H54 (cell line): ENCODE measurements at places on chromosomes 6 and 20.

DNA sequence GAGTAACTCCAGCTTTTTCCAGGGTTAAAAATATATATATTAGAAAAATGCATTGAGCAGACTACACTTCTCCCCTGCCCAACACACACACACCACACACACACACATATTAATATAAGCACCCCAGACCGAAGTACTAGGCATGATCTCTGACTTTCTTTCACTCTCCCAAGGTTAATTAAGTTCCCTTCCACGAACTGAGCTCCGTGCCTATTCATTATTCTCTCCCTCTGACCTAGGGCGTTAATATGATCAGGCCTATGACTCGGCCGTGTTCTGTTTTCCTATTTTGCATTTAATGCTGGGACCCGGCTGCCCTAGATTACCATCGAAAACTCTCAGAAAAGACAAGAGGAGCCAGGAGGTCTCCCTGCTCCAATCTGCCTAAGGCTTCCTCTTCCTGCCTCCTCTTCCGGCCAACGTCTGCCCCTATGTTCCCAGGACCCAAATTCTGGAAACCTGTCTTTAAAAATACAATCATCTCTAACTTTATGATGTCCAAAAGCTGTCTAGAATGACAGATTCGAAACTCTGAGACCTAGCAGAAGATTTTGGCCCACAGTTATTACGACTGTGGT, 6.1 kb upstream of the POU3F2 start:
- DNase-seq = no peak

DNA sequence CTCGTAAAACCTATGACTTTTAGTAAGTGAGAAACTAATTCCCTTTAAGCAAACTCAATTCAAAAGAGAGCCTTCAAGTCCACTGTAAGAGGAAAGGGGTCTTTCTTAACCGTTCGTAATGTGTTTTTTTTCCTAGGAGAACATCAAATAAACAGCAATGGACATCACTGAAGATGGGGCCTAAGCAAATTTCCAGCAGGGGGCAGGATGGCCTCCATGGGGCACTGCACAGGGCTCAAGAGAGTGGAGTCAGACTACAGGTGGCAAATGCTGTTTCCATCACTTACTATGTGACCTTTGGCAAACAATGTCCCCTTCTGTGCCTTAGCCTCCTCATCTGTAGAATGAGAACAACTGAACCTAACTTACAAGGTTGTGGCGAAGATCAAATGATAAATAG, 88.7 kb downstream of the ARHGAP18 start:
- DNase-seq = no peak

- DNase-seq = no peak
Observed at GRCh38 chr6:25476126-25476525, 175.9 kb upstream of the SCGN start.

GRCh38 chr20:3311623-3312022, 72.6 kb upstream of the SLC4A11 start:
- no peak for DNase-seq

- DNase-seq = no peak
Observed at GRCh38 chr6:157263146-157263545, 60.2 kb downstream of the TMEM242 start.

GRCh38 chr6:81553216-81553615, 199.3 kb downstream of the TENT5A start:
- DNase-seq = no peak

DNA sequence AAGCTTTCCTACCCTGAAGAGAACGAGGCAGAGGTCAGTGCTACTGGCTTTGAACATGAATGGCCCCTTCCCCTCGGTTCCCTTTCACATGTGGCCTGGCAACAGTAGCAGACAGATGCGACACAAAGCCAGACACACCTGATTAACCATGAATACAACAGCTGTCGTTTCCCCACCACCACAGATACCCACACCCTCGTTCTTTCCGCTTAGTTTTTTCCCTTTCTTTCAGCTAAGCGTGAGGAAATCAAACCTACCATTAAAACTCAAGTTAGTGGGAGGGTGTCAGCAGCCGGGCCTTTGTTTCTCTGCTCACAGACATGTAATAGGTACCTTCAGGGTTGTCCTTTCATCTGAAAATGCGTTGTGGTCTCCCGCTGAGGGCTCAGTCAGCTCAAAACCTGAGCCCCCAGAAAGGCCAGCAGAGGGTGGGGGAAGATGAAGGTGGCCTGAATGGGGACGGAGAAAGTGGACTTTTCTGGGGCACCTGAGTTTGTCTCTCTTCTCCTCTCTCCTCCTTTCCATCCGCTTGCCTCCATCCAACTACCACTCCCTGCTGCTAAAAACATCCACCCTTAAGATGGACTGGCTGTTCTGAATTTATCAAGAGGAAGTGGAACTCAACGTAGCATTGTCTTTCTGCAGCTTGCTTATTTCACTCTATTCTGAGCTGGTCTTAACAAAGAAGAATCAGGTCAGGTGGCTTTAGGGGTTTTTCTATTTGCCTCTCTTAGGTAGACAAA, 516.6 kb upstream of the JARID2 start:
- no peak for DNase-seq

DNA sequence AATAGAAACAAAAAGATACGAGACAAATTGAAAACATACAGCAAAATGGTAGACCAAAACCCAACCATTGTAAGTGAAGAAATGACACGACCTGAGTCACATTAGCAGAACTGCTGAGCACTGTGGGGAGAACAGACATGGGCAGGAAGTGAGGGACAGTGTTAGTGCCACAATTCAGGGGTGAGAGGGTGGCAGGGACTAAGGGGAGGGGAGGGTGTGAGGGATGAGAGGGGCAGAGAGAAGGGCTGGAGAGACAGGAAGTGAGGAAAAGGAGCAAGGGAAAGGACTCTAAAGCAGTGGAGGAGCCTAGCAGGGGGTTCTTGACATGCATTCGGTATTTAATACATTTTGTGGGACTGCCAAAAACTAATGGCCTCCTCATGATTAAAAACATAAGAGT, 45.0 kb upstream of the TRIM26 start:
- DNase-seq = no peak

- DNase-seq = no peak
Observed at GRCh38 chr20:63959699-63960075, 3.5 kb upstream of the UCKL1 start.

DNA sequence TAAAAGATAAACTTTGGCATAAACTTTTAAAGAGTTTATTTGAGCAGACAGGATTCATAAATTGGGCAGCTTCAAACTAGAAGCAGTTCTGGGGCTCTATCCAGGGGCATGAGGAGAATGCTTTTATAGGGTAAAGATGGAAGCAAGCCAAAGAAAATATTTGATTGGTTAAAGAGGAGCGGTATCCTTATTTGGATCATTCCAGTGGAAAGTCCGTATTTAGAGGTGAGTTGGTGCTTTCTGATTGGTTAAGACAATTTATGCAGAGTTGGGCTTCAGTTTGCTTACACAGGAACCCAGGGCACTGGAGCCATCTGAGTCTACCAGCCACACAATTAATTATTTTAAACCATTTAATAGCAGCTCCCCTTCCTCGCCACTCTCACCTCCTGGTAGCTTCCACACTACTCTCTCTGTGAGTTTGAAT, 37.9 kb upstream of the RNF217 start:
- no peak for DNase-seq

DNA sequence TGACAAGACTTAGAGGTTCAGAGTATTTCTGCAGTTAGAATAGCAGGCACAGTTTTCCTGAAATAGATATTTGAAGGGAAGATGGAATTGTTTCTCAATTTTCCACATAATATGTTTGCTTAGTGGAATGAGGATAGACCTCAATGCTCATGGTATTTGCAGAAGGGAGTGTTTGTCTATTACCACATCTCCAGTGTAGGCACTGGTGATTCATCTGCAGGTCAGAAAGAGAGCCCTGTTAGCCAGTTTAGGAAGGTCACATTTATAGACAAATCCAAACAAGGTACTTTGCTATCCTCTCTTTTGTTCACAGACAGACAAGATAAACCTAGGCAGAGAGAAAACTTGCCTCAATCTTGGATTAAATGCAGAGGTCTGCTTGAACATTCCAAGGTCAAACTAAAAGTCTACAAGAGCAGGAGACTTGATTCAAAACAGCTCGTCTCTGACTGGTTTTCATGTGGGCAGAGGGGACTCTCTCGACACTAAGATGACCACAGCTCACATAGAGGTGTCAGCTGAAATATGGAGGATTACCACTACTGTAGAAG, 22.8 kb downstream of the ISM1 start:
- DNase-seq = no peak

DNA sequence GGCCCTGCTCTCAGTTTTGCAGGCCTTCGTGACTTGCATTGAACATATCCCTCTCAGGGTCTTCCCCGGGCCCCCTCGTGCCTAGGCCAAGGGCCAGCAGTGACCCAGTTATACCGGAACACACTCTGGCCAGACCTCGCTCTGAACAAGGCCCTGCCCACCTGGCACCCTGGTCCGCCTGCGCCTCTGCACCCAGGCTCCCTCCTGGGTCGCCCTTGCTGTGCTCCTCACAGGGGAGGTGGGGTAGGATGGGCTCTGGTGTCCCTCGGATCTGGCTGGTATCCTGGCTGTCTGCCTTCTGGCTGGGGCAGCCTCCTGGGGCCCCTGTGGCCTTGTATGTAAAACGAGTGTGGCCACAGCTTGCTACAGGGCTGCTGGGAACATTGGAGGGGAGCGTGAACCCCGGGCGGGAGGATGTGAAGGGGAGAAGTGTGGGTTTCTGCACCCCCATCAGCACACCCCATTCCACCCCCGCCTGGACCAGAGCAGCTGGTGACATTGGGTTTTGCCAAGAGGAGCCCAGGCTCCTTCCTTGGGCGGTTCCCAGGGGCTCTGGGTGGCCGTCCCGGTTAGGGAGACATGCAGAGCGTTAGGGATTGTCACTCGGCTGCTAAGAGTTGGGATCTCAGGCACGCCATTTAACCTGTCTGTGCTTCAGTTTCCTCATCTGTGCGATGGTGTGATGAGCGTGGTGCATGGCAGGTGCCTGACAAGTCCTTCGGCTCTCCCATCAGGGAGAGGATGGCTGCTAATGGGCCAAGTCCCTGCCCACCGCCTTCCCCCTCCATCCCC, 17.5 kb downstream of the SRC start:
- DNase-seq = no peak

GRCh38 chr20:1414982-1415381, 22.1 kb upstream of the FKBP1A start:
- DNase-seq = no peak

- DNase-seq = no peak
Observed at GRCh38 chr6:1815827-1816452, 206.2 kb downstream of the FOXC1 start.

DNA sequence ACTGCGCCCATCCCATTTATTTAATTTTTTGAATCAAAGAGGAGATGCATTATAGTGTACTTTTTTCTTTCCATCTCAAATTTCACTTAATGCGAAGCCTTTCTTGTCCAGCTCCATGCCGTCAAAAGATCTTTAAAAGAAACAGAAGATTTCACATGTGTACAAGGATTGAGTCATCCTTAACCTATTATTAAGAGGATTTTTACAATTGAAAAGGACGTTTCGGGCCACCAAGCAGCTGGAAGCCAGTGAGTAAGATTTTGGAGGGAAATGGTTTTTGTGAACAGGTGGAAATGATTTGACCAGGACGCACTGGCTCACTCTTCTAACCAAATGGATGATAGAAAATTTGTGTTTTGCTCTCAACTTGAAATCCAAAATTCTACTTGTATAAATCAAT, 15.1 kb upstream of the CCDC170 start:
- no peak for DNase-seq

DNA sequence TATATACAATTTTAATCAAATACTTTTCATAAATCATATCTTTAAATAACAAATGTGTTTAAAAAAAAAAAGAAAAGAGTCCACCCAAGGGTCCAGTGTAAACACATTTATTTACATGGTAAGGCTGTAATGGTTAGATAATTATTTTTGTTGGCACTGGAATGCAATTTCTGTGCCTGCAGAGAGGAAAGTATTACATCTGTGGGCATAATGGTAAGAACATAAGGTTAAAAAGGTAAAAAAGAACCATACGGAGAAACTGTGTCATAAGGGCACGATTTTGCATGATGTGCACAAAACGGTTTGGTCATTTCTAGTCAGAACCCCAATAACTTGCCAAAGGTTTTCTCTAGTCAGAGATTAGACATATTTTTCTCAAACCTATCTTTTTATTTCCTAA, 54.3 kb downstream of the RWDD2A start:
- no peak for DNase-seq

- DNase-seq = no peak
Observed at GRCh38 chr6:17485946-17486345, 92.6 kb downstream of the CAP2 start.

DNA sequence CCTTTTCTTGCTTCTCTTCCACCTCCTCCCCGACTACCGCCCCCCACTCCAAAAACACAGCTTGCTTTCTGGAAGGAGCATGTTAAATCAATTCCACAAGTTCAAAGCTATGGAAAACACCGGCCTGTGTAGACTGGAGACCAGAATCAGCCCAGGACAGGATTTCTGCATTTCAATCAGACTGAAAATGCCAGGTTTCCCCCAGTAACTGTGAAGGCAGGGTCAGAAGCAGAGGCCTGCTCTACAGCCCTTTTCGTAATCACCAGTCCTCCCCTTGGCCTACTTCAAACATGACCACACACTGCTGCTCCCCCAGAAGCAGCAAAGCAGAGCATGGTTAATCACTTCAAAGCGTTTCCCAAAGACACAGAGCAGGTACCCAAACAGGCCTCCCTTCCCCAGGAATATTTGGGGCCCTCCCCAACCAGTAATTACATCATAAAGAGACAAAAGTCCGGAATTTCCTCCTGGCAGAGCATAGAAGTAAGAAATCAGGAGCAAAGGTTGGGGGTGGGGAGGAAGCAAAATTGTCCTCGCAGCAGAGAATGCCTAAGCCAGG, 38.4 kb downstream of the ZMYND8 start:
- no peak for DNase-seq

- DNase-seq = peak; percentile 9
Observed at GRCh38 chr6:46221222-46221793, 50.5 kb upstream of the ENPP5 start.

GRCh38 chr6:37776566-37776965, 43.0 kb upstream of the ZFAND3 start:
- DNase-seq = no peak
